M059J (cell line): ENCODE measurements at places on chromosomes 3 and 15. TPM values are rescaled to one million over a fixed set of nuclear protein-coding genes. Genes with fewer than 3 reads are reported as not detected.

FANCD2OS gene
- not detected in 2 replicates for total RNA-seq

PLS1 gene
- 13.9 and 17.1 TPM in 2 replicates for total RNA-seq

GNAT1 gene
- not detected in 2 replicates for total RNA-seq

NEIL1 gene
- total RNA-seq: 0.91 TPM in 1 of 2 replicates, not detected in the other

SLC22A14 gene
- total RNA-seq: not detected in 2 replicates

NTRK3 gene
- total RNA-seq: 0.86 and 1.4 TPM in 2 replicates

BFSP2 gene
- not detected in 2 replicates for total RNA-seq

- no peak for DNase-seq
Measured at GRCh38 chr3:58720526-58720925, 54.0 kb upstream of the FAM3D start.

GRCh38 chr3:183697123-183697609, 431 bp upstream of the YEATS2 start:
- DNase-seq: no peak

DNA sequence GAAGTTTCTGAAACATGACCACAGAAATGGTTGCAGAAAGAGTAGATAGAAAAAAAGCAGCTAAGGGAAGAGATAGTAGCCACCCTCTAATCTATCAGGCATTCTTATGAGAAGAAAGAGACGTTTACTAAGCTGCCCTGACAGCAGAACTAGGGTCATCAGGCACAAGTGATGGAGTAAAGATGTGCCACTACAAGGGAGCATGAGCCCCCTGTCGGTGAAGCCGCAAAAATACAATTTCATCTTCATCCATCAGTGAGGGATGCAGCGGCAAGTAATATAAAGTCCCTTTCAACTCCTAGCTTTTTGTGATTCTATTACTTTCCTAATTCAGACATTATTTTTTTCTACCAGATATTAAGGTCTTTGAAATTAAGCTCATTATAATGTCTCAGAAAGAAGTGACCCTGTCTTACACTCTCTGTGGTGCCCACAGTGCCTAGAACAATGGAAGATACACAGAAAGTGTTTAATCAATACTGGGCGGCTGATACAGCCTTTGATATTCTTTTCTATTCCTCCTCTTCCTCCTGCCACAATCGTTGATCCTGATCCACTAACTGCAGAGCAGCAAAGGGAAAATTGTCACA, 651.6 kb downstream of the NTRK3 start:
- DNase-seq: peak; percentile 20

DNA sequence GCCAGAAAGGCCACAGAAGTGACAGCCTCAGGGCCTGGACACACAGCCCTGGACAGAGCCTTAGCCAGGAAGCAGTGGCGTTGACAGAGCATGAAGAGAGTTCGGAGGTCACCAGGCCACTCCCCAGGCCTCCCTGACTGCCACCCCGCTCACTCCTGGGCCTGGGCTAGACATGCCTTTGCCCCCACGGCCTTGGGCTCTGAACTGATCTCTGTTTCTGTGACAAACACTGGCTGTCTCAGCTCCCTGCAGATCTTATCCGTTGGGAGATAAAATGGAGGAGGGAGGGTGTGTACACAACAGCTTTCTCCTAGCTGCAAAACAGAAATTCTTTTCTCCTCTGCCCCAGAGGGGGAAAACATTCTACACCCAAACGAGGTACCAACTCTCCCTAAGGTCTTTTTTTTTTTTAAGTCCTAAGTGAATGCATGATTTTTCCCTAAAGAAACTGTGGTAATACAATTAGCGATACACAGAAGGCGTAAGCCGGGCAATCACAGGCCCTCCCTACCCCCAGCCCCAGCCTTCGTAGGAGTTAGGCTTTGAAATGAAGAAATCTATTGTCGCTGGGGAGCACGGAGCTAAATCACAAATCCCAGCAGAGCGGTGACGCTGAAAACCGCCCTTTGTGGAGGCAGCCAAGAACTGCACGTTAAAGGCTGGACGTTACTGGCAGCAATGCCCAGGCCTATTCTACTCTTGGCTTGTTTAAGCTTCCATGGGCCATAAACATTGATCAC, 45.0 kb downstream of the SRGAP3 start:
- DNase-seq: no peak

DNA sequence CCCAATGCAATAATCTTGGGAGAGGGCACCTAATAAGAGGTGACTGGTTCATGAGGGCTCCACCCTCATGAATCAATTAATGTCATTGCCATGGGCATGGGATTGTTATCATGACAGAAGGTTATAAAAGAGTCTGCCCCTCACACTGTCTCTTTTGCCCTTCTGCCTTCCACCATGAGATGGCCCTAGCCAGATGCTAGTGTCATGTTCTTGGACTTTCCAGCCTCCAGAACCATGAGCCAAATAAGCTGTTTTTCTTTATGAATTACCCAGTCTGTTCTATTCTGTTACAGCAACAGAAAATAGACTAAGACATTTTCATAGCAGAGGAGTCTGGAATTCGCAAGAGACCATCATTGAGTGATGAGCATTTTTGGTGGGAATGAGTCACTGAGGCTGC, 16.0 kb upstream of the RAD18 start:
- DNase-seq: no peak

DNA sequence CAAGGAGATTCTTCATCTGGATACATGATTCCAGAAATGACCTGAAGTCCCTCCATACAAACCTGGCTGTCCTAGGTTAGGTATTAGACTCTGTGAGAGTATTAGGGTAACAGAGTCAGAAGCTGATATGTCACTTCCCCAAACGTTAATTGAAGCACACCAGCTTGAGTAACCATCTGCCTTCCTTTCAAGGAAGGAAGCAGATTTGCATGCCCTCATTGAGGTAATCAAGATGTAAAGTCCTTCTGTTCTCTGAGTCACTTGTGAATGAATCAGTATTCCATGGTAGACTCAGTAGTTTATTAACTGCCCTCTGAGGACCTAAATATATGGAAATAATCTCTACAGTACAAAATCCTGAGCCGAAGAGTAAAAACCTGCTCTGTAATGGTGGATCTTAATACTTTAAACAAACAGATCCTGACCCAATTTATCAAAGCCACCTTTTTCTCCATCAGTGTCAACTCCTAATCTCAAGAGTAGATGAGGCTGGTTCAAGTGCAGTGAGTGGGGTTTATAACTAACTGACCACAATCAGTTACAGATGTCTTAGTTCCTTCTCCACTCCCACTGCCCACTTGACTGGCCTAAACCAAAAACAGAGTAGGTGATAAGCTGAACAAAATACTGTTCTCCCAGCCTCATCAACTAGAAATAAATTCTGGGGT, 246.2 kb upstream of the CHRM5 start:
- DNase-seq: peak; percentile 77

GRCh38 chr3:196774191-196774820, 34.6 kb downstream of the PAK2 start:
- peak; percentile 58 for DNase-seq

GRCh38 chr3:10387881-10388609, 67.1 kb upstream of the SEC13 start:
- DNase-seq: no peak

- no peak for DNase-seq
Measured at GRCh38 chr15:64792282-64792681, 16.9 kb upstream of the RBPMS2 start.

GRCh38 chr15:59170295-59171066, 36.2 kb upstream of the LDHAL6B start:
- DNase-seq: peak; percentile 97

DNA sequence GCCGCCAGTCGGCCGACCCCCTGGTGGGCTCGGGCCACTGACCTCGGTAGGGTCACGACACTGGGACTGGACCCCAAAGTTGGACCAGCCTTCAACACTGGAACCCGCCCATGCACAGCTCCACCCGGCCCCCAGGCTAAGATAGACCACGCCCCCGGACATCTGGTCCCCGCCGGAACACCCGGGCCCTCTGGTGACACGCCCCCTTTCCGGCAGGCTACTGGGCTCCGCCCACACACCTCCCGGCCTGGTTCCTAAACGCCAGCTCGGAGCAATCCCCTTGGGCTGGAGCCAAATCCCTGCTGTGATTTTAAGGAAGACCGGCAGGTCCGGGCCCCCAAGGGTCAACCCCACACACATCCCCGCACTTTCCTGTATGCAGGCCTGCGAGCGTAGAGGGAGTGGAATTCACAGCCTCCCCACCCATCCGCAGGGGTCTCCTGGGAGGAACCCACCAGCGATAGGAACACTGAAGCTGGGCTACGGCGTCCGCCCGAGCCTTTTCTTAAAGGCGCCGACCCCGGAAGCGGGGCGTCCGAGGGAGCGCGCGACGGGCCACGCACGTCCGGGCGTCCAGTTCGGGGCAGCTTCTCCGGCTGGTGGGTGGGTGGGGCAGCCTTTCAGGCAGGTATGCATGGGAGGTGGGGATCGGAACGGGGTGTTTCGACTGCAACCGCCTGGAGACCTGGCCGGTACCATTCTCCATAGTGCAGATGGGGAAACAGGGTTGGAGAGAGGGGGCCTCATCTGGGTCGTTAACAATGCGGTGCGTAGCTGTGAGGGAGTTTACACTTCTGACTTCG, at the start of gene HEMK1:
Gene HEMK1, plus strand, starts transcription at position 576 of the 803 bp plus-strand sequence. CDS start 1,583 bp downstream, outside the sequence.
- DNase-seq: peak; percentile 85

DNA sequence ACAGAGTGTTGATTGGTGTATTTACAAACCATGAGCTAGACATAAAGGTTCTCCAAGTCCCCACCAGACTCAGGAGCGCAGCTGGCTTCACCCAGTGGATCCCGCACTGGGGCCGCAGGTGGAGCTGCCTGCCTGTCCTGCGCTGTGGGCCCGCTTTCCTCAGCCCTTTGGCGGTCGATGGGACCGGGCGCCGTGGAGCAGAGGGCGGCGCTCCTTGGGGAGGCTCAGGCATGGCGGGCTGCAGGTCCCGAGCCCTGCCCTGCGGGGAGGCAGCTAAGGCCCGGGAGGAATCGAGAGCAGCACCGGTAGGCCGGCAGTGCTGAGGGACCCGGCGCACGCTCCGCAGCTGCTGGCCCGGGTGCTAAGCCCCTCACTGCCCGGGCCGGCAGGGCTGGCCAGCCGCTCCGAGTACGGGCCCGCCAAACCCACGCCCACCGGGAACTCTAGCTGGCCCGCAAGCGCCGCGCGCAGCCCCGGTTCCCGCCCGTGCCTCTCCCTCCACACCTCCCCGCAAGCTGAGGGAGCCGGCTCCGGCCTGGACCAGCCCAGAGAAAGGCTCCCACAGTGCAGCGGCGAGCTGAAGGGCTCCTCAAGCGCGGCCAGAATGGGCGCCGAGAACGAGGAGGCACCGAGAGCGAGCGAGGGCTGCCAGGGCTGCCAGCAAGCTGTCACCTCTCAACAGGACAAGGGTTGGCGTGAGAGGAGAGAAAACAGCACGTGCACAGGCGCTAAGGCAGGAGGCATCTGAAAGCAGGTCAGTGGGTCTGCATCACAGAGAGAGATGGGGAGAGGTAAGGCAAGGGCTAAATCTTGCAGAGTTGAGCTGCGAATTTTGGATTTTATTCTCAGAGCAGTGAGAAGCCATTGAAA, 5.9 kb upstream of the EPB42 start:
- no peak for DNase-seq

GRCh38 chr3:58464866-58465265, 27.0 kb upstream of the KCTD6 start:
- DNase-seq: no peak

GRCh38 chr3:150765949-150766720, 3.2 kb upstream of the SIAH2 start:
- DNase-seq: peak; percentile 90
